ENCODE measurements at places on chromosomes 16 and 17.

- no peak for DNase-seq
Measured at GRCh38 chr16:73143576-73144422, 95.9 kb upstream of the ZFHX3 start.

DNA sequence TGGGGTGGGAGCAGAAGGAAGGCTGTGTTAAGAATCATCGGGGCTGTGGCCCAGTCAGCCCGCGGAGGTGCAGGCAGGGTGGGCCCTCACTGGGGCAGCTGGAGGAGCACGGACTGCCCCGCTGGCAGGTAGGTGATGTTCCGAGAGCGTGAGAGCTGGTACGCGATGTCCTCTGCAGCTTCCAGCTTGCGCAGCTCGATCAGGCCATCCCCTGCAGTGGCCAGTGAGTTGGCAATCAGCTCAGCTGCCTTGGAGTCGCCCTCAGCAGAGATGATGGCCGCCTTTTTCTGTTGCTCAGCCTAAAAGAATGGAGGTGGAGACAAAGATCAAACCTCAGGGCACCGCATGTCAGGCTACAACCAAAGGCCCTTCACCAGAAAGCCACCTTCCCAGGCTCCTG is 9.8 kb downstream of the PHB1 start:
- DNase-seq, result no peak

DNA sequence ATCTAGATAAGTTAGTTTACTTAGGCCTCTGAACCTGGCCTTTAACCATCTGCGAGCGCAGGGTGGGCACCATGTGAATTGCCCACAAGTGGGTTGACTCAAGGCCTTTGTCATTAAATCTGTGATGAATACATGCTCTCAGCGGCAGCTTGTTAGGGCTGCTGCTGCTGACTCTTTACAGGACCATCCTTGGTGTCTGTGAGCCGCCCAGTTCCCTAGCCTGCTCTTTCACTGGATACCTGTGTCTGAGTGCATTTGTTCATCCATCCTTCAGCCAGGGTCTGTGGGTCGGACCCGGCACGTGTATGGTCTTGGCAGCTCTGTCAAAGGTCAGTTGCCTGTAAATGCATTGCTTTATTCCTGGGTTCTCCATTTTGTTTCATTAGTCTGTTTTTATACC is 321.3 kb downstream of the CNTNAP4 start:
- DNase-seq, result no peak

DNA sequence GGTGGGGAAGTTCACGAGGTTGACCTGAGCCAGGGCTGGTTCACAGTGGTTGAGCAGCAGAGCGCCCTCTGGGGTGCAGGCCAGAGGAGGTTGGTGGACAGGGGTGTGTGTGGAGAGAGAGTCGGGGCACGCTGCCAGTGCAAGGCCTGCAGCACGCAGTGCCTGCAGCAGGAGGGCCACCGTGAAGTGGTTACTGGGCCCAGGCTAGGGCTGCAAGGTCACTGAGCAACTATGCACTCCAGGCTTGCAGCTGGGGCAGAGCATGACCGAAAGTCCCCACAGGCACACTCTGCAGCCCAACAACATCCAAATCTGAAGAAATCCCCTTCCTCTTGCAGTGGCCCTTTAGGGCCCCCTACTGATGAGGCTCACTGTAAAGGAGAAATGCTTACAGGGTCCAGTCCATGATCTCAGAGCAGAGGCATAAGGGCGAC is 89.1 kb upstream of the NOL11 start:
- no peak for DNase-seq

- DNase-seq, result no peak
Measured at GRCh38 chr17:74455821-74456220, 10.6 kb upstream of the CD300A start.

GRCh38 chr17:14942526-14943190 is 322.5 kb downstream of the PMP22 start:
- DNase-seq, result no peak

GRCh38 chr16:47481698-47482374 is 20.7 kb downstream of the PHKB start:
- no peak for DNase-seq

DNA sequence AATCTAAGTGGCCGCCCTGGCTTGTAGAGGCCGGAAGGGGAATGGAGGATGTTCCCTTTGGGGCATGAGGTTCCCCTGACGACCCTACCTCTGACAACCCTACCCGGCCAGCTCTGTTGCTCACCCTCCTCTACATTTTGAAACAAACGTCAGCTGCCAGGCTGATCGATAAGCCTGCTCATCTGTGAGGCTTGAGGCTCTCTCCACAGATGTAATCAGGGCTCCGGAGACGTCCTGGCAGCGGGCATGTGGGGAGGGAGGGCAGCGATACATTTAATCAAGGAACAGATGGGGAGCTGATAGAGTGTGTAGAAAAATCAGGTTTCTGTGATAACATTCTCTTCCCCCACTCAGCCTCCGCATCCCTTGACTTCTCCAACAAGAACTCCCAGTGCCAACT is 212.3 kb upstream of the SDK2 start:
- DNase-seq, result no peak

GRCh38 chr16:76502555-76502954 is 225.4 kb downstream of the CNTNAP4 start:
- no peak for DNase-seq
